AG04450 (cell line): ENCODE measurements at places on chromosomes 6 and 20.

GRCh38 chr6:154773610-154774089, 40.4 kb downstream of the SCAF8 start:
- DNase-seq, result no peak

GRCh38 chr6:82072121-82072521, 175.4 kb downstream of the IBTK start:
- DNase-seq, result no peak

- no peak for DNase-seq
Measured at GRCh38 chr6:154427446-154427845, 70.8 kb upstream of the IPCEF1 start.

DNA sequence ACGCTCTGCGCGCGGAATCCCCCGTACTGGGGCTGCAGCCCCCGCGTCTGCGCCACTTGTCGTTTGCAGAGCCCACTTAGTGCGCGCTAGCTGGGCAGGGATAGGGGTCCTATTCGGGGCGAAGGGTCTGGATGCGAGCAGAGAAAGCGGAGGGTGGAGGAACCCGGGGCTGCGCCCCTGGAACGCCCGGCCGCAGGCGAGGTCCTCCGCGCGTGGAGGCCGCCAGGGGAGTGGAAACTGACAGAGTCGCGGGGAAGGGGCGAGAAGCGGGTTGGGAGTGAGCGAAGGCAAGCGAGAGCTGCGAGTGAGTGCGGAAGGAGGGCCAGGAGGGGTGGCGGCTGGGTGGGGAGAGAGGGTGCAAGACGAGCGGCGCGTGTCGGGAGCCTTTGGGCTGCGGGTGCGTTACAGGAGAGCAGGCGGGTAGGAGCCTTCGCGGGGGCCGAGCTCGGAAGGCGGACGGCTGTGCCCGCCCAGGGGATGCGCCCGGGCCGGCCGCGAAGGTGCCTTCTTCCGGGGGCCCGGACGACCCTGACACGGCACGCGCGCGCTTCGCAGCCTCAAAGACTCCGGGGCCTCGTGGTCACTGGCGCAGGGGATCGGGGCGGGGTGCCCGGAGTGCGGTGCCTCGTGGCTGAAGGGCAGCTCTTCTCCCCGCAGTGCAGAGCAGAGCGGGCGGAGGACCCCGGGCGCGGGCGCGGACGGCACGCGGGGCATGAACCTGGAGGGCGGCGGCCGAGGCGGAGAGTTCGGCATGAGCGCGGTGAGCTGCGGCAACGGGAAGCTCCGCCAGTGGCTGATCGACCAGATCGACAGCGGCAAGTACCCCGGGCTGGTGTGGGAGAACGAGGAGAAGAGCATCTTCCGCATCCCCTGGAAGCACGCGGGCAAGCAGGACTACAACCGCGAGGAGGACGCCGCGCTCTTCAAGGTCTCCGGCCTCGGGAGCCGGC, 1.2 kb downstream of the IRF4 start:
- DNase-seq, result no peak

DNA sequence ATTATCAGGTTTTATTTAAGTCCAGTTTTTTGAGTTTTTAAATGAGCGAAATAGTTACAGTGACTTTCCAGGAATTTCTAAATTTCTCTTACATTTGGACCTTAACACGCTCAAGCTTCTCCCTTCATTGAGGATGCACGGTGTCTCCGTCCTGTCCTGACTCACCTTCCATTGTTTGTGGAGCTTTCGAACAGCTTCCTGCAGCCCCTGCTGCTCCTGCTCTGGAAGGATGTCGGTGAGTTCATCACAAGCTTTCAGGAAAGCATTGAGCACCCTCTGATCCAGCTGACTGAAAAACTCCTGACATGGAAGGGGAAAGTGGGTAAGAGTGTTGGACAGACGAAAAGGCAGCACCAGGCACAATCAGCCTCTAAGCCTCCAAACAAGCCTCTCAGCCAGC, 183.7 kb downstream of the SYNE1 start:
- DNase-seq, result no peak

GRCh38 chr6:169795196-169795595, 43.8 kb downstream of the ERMARD start:
- DNase-seq, result no peak

GRCh38 chr6:54087721-54088120, 23.5 kb upstream of the MLIP start:
- no peak for DNase-seq

DNA sequence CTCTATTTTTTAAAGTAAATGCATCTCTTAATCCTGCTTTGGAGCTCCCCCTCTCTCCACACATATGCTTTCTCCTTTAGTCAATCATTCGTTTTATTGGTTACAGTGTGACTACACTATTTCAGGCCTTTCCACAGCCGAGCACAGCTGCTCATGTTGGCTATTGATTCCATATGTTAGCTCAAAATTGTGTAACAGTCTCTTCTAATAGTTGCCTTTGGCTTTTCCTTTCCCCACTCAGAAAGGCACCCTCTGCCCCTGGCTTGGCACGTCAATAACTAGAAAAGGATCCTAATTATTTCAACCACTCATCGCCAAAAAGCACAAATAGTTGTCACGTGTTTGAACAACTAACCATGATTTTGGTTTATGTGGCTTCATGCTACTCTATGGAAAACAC, 410.3 kb upstream of the SLC35B3 start:
- DNase-seq, result no peak

DNA sequence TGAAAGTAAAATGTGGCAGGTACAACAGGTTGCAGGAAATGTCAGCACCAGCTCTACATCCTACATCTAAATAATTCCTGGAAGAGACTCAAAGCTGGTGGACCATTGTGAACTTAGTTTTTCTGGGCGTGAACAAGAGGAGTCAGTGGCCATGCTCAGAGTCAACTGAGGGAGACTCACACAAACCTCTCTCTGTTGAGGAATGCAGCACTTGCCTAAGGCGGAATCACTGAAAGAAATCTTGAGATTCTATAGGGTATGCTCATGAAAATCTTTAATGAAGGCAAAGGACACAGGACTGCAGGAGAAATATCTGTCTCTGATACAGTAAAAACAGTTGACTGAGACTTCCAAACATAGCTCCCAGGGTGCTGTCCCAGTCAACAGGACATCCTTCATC, 22.5 kb downstream of the SLC17A4 start:
- DNase-seq, result no peak

- DNase-seq, result no peak
Measured at GRCh38 chr20:346640-347316, at the start of gene NRSN2. TSS of gene NRSN2 (plus strand) at chr20:347111. CDS start at chr20:349644, 2,533 bp downstream.

DNA sequence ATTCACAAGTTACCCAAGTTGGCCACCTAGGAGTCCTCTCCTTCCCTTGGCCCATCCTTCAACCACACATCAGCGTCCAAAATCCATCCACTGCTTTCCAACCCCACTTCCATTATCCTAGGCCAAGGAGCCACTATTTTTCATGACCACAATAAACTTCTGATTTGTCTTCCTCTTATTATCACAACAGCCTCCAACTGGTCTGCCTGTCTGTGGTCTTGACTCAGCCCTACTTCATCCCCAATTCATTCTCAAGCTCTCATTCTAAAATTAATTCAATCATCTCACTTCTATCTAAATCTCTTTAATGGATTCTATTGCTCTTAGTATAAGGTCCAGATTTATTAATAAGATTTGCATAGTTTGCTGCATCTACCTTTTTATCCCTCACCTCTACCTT, 189.0 kb upstream of the PRDM1 start:
- no peak for DNase-seq

DNA sequence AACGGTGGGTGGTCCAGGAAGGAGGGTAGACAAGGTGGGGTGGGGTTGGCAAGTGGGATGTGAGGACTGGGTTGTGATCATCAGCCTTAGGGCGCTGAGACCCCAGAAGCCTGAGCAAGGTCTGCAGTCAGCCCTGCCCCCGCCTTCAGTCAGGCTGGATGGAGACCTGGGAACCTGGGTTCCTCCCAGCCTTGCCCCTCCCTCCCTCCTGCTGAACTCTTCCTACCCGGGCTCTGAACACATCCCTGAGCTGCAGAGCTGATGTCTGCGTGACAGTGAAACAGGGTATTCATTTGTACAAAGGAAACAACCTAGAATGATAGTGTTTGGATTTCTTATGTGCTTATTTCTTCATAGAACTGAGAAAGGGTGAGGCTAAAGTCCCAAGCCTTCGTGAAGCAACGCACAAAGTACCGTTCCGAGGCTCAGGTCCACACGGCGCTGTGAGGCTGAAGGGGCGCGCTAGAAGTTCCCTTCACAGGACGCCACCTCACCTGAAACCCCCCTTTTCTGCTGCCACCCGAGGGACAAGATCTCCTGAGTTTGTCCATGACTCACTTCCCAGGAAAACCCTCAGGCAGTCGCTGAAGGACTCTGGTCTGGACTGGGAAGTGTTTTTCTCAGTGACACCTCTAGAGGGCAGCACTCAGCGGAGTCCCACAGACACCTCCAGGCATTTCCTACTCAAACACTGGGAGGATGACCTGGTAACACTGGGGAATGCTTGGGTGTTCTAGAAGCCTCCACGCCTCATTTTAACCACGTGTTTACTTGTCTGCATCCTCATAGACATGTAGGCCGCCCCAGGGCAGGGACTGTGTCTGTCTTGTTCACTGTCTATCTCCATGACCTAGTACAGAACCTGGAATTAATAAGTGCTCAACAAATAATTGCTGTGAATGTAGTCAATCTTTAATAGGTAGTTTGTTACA, 1.2 kb downstream of the GSTA5 start:
- peak; percentile 15 for DNase-seq

GRCh38 chr6:161772176-161772575, 498.3 kb upstream of the AGPAT4 start:
- DNase-seq, result no peak

GRCh38 chr6:150377211-150377781, 8.5 kb downstream of the IYD start:
- DNase-seq, result no peak

- no peak for DNase-seq
Measured at GRCh38 chr20:59814840-59815340, 118.5 kb downstream of the SYCP2 start.

- DNase-seq, result no peak
Measured at GRCh38 chr6:53918854-53919510, 124.2 kb downstream of the LRRC1 start.

GRCh38 chr20:48906221-48906877, 15.2 kb upstream of the ARFGEF2 start:
- no peak for DNase-seq

GRCh38 chr6:53233309-53233708, 84.7 kb upstream of the GCM1 start:
- no peak for DNase-seq

DNA sequence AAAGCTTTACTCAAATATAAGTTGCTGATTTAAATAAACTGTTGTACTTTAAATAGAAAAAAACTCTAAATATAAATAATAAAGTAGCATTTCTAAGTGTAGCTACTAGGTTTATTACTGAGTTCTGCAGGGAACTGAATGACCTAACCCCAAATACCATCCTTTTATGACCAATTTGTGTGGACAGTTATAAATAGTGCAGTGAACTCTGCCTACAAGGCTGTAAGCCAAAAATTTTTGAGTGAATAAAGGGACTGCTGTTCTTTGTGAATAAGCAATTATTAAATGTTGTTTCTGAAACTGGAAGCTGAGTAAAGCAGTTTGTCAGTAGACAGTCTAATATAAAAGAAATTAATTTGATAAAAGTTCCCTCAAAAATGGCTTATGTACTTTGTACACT, 90.8 kb upstream of the ELOVL5 start:
- no peak for DNase-seq

GRCh38 chr20:62525014-62525413, 49.2 kb upstream of the GATA5 start:
- no peak for DNase-seq

GRCh38 chr6:168756009-168756634, 315.1 kb downstream of the SMOC2 start:
- no peak for DNase-seq

DNA sequence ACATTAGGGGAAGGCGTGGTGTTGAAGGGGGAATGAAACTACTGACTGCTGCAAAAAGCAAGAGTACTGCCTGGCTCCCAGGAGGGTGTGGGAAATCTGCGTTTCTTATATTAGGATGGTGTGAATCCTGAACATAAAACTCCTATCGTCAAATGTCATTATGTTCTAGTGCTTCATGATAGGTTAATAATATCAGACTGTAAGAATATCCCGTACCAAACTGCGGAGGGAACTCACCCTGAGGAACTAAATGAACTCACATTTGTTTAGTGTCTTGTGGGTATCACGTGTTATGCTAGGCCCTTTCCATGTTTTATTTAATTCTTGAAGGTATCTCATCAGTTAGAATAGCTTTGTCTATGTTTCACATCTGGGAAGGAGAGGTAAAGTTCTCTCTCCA, 610.7 kb downstream of the QKI start:
- no peak for DNase-seq

GRCh38 chr6:65545920-65546319, 161.1 kb downstream of the EYS start:
- no peak for DNase-seq

GRCh38 chr6:134875367-134875766, 74.5 kb downstream of the ALDH8A1 start:
- no peak for DNase-seq

- no peak for DNase-seq
Measured at GRCh38 chr6:30163918-30164654, 740 bp downstream of the TRIM15 start.

GRCh38 chr20:38063911-38064530, 30.5 kb downstream of the RPRD1B start:
- DNase-seq, result no peak

- no peak for DNase-seq
Measured at GRCh38 chr20:12698817-12699216, 310.0 kb upstream of the SPTLC3 start.

DNA sequence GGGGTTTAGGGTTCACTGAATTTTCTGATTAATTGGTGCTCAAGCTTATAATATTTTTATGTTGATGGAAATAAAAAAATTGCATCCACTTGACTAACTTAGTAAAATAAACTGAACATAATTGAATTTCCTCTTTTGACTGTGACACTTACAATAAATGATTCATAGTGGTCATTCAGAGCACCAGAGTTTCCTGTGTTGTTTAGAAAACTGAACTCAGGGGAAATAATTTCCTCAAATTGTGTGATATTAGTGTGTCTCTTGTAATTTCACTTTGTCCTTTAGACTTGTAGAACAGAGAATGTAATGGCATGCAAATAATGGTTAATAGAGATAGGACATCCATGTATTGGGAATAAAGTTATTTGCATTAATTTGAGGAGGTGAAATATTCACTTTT, 319.7 kb upstream of the MAN1A1 start:
- DNase-seq, result no peak

- DNase-seq, result no peak
Measured at GRCh38 chr6:170137176-170137891, 153.5 kb downstream of the DLL1 start.
